A549 treated with dexamethasone at 1 μM for 4 hours (cell line): ENCODE measurements at places on chromosomes 11 and 22. TPM values are rescaled to one million over a fixed set of nuclear protein-coding genes. Genes with fewer than 3 reads are reported as not detected.

XPNPEP3 gene
- 6.7 to 10.6 TPM (median 9.5 TPM) in 5 replicates for total RNA-seq

TESMIN gene
- 3.9 to 6.2 TPM (median 5.8 TPM) in 5 replicates for total RNA-seq

CCDC179 gene
- total RNA-seq: not detected in 5 replicates

PAK1 gene
- 18.4 to 21.1 TPM (median 20.3 TPM) in 5 replicates for total RNA-seq

KCNK4 gene
- total RNA-seq: 0.11 TPM in 2 of 5 replicates, not detected in the others

CHRDL2 gene
- total RNA-seq: 3.1 to 5.0 TPM (median 4.4 TPM) in 5 replicates

MED15 gene
- 49.5 to 75.3 TPM (median 66.2 TPM) in 5 replicates for total RNA-seq

SAA1 gene
- 3.0 to 4.5 TPM (median 3.5 TPM) in 5 replicates for total RNA-seq

SH3BP1 gene
- 0.72 to 2.6 TPM (median 1.2 TPM) in 5 replicates for total RNA-seq

RAB39A gene
- 0.21 to 0.69 TPM (median 0.52 TPM) in 5 replicates for total RNA-seq

STK33 gene
- 2.8 to 5.1 TPM (median 4.2 TPM) in 5 replicates for total RNA-seq

MUC6 gene
- 0.01 to 0.02 TPM in 2 of 5 replicates, not detected in the others for total RNA-seq

HBG1 gene
- not detected in 5 replicates for total RNA-seq
